Upper lobe of right lung (tissue), 1 donor: ENCODE measurements at places on chromosomes 6 and 20.

DNA sequence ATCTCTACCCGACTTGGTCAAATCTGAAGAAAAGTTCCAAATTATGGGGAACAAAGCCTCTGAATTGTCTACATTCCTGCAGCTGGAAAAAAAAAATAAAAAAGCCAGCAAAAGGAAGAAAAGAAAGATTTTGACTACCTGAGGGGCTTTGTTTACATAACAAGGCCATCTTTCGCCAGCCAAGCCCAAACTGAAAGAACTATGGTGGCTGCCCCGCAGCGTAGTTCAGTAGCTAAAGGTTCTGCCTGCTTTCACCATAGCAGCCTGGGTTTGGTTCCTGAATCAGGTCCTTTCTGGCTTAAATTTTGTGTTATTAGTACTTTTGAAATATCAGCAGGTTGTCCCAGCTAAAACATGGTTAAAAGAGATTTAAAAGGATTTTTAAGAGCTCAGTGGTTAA lies 35.4 kb downstream of the ZNF133 start:
- no peak for DNase-seq

GRCh38 chr6:16432075-16433032 lies 194.0 kb downstream of the GMPR start:
- DNase-seq: no peak

DNA sequence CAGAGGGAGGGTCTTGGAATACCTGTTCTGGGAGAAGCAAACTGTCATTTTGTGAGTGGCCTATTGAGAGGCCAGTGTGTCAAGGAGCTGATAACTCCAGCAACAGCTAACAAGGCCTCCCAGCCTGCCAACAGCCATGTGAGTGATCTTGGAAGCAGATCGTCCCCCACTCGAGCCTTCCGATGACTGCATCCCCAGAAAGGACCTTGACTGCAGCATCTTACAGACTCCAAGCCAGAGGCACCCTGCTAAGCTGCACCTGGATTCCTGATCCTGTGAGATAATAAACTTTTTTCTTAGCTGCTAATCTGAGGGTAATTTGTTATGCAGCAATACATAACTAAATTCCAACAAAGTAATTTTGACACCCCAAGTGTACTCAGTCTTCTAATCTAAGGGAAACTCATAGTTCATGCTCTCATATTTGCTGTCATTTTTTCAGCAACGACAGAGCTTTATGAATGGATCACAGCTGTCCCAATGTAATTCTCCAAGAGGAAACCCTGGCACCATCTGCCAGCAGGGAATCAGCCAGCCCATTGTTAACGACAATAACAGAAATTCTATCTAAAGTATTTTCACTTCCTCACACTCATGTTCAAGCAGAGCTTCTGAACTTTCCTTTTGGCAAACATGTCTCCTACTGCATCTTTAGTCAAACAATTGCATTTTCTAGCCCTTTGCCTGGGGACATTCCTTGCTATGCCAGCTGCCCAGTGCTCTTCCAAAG lies 470.2 kb upstream of the BTBD3 start:
- DNase-seq: no peak

- DNase-seq: no peak
Measured at GRCh38 chr6:10434235-10434634, 19.4 kb upstream of the TFAP2A start.

- no peak for DNase-seq
Measured at GRCh38 chr6:70303034-70303525, at the start of gene COL9A1. COL9A1 (minus strand) TSS chr6:70303084; CDS start chr6:70302924, 160 bp downstream.

- DNase-seq: no peak
Measured at GRCh38 chr20:32538526-32538939, 46.6 kb downstream of the NOL4L start.

- no peak for DNase-seq
Measured at GRCh38 chr6:105113422-105113821, 66.4 kb downstream of the POPDC3 start.

GRCh38 chr6:145929037-145929633 lies 35.0 kb downstream of the SHPRH start:
- no peak for DNase-seq

DNA sequence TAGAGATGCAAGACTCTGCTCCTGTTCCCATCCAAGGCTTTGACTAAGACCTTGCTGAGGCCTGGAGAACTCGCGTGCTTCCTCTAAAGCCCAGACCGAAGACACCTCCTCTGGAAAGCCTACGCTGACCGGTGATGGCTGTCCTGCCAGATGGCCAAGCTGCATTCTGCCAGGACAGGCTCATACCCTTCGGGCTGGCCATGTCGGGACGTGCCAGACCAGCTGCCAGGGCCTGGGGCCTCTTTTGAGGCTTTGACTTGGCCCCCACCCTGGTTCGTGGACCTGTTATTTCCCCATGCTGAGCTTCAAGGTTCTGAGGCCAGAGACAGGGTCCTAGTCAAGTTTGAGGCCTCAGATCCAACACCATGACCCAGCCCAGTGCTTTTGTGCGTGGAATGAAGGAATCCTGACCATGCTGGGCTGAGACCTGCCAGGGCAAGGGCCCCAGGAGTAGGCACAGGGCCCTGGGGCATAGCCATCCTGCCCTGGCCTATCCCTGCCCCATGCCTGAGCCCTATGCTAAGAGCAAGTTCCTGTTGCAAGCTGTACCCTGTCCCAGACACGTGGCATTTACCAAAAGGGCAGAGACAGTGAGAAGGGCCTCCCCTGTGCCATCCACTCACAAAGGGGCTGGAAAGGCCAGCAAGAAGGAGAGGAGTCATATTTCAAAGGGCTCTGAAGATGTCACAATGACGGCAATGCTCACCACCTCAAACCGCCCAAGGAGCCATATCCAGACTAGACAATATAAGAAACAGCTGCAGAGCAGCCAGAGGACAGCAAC lies 42.8 kb downstream of the MRPL14 start:
- DNase-seq: no peak

DNA sequence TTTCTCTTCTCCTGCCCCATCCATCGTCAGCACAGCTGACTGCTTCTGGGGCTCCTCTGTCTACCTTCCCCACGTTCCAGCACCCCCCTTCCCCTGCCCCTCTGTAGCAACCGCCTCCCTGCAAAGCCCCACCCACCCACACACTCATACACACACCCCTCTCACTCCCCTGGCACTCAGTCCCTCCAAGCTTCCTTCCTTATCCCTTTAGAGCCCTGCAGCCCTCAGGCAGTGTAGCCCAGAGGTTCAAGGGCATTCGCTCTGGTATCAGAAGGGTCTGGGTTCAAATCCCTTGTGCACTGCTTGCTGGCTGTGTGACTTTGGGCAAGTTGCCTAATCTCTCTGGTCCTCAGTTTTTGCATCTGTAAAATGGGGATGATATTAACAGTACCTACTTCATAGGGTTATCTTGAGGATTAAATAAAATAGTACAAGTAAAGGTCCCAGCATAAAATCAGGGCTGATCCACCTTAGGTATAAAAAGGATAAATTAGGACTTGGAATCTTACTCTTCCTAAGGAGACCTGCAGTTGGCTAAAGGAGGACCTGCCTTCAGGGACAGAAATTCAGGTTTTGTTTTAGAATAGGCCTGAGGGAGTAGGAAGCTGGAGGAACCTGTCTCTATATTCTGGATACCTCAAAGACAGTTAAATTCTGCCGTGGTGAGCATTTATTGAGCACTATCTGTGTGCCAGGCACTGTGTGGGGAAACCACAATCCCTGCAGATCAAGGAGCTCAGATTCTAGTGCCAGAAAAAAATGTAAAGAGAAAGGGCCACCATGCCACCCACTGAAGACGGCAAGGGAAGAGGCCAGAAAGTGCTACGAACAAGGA lies 94.1 kb downstream of the SNX5 start:
- DNase-seq: no peak

DNA sequence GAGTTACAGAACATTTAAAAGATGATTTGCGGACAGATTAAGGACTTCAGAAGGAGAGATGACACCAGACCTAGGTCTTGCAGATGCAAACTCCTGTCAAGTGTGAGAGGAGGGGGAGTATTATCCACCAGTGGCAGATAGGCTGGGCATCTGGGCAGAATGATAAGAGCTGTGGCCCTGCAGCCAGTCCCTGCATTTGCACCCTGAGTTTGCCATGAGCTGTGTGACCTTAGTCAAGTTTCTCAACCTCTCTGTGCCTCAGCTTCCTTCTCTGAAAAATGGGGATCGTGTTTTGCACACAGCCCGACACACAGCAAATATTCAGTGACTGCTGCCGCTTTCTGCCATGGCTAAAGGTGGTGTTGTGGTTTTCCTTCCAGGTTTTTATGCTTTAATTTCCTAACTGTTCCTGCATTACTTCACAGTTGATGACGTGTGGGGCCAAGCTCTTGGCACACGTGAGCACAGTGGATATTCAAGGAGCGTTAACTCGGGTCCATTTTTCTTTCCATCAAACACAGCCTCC lies 516.2 kb downstream of the CDH26 start:
- no peak for DNase-seq

DNA sequence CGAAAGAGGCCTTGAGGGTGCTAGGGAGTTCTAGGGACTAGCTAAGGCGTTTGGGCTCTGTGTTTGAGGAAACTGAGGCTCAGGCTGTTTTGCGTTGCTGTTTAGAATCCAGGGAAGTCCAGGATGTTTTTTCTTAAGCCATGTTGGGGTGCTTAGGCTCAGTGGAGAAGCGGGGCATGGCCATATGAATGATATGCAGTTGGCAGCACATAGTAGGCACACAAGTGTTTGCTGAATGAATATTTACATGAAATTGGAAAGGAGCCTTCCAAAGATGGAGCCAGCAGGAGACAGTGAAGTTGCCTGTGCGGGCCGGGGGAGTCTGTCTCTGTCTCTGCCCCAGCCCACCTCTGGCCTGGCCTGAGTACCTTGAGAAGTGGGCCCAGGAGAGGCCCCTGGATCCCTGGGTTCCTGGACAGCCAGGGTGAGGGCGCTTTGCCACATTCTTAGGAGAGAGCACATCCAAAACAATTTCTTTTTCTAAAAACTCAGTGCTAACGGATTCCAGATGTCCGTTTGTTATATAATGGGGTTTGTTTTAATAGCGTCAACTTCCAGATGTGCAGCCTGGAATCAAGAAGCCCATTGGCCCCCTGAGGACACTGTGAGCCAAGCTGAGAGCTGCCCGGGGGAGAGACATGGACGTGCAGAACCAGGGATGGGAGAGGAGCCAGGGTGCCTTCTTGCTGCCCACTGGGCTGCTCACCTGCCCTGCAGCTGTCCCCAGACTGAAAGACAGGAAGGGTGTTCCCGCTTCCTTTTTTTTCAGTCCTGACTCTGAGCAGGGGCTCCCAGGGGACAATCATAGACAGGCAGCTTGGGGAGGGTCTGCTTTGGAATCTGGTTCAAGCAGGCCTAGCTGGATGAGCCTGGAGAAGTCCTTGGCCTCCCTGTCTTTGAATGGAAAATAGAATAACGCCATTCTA lies 20.1 kb upstream of the EMILIN3 start:
- no peak for DNase-seq

GRCh38 chr20:46357030-46357514 lies 48.8 kb upstream of the CDH22 start:
- no peak for DNase-seq

DNA sequence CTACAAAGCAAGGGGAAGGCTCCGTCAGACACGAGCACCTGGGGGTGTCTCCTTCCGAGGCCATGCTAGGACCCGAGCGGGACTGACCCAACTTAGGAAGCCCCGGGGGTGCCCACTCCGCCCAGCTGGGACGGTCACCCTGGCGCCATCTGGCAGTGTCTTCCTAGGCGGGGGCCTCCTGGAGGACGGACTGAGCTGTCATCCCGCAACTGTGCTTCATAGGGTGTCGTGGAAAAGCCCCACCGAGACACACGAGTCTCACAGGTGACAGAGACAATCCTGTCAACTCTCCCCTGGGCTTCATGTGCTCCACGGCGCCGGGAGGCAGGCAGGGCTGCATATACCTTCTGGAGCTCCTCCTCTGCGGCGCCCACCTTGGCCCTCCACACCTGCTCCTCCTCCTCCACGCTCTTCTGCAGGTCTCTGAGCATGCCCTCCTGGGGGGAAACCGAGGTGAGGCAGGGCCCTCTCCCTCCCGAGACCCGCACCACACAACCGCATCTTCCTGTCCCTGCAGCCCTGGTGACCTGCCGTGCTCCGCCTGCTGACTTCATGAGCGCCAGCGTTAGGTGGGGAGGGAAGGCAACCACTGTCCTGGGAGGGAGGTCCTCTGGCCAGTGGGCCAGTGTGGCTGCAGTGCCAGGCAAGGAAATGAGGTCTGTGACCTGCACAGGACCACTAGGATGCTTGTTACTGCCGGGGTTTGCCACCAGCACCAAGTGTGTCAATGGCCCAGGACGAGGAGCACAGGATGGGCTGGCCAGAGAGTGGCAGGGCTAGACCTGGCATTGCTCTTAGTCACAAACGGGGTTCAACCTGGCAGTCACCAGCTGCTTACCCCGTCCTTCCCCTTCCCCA lies 50.7 kb downstream of the DSTN start:
- DNase-seq: peak; percentile 57

- no peak for DNase-seq
Measured at GRCh38 chr20:36352843-36353553, 46.9 kb downstream of the DLGAP4 start.

GRCh38 chr20:50632236-50632635 lies 59.1 kb downstream of the RIPOR3 start:
- no peak for DNase-seq

- DNase-seq: no peak
Measured at GRCh38 chr20:64159711-64160110, 4.5 kb upstream of the MYT1 start.

GRCh38 chr20:38126932-38127621 lies 38.0 kb downstream of the TGM2 start:
- peak; percentile 59 for DNase-seq

GRCh38 chr6:69105288-69105687 lies 470.2 kb downstream of the ADGRB3 start:
- DNase-seq: no peak

DNA sequence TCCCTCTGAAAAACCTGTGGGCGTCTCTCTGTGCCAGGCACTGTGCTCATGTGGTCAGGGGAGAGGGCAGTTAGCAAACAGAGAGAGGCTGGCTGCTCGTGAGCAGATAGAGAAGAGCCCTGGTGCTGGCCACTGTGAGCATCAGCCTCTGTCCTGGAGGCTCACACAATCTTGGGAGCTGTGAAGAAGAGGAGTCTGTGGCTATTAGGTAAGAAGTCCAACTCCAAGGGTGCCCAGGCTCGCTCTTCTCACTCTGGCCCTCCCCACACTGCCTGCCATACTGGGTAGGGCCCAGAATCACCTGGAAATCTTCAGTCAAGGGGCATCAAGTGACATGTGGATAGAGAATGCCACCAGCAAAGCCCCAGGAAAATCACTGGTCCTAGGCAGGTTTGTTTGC lies 14.1 kb downstream of the SCML4 start:
- DNase-seq: no peak
